Stimulated activated CD4-positive, alpha-beta T cell treated with anti-CD3 and anti-CD28 coated beads, Interleukin-15, amount 100 ng/mL, for 48 hours (primary cell): ENCODE measurements at places on chromosomes 1 and 21.

DNA sequence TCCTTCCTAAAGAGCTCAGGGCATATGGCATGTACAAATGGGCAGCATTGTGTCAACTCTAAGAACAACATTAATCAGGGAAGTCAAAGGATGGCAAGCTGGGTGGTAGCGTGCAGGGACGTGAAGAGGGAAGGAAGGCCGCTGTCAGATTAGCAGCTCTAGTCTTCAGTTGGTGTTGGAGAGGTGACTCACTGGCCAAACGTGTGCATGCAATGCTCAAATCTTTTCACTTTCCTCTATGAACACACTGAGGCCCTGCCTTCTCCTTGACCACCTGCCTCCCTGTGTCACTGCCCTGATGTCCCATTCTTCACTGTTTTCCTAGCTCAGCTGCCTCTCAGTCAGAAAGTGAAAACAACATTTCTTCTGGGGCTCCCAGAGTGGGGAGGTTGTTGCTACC lies 5.9 kb upstream of the PIGR start:
- DNase-seq: no peak

DNA sequence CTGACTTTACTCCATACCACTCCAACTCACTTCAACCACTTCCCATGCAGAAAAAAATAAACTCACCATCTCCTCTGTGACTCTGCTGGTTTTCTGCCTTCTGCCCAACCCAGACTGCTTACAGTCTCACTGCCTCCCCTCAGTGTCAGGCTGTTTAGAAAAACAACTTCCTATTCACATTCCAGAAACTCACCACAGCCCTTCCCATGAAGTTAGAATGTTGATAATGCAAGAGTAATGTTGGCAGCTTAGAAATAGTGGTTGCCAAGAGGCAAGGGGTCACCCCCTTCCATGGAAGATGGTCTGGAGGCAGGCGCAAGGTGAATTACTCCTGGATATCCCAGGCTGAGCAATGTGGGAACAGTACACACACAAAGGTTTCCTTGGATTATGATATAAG lies at the start of gene SELP:
Gene SELP (minus strand): TSS at position 119 of the 400 bp plus-strand sequence. CDS start 50 bp downstream, at position 69.
- no peak for DNase-seq

GRCh38 chr1:72109916-72110315 lies 172.4 kb downstream of the NEGR1 start:
- no peak for DNase-seq

- no peak for DNase-seq
These were observed 240.3 kb downstream of the RYR2 start for GRCh38 chr1:237282208-237282783.

GRCh38 chr1:38038861-38039260 lies 7.7 kb downstream of the POU3F1 start:
- DNase-seq: no peak

DNA sequence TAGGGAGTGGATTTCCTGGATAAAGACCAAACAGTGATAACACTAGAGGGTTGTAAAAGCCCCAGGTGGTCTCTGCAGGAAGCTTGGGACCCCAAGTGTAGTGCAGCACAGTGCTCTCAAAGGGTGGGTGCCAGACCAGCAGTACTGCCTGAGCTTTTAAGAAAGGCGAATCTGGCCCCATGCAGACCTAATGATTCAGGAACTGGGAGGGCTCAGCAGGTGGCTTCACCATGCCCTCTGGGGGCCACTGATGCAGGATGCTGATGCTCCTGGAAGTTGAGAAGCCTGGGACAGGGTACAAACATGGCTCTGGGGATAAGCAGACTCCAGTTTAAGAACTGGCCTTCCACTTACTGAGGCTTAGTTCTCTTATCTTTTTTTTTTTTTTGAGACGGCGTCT lies 29.1 kb upstream of the NEK2 start:
- DNase-seq: no peak

DNA sequence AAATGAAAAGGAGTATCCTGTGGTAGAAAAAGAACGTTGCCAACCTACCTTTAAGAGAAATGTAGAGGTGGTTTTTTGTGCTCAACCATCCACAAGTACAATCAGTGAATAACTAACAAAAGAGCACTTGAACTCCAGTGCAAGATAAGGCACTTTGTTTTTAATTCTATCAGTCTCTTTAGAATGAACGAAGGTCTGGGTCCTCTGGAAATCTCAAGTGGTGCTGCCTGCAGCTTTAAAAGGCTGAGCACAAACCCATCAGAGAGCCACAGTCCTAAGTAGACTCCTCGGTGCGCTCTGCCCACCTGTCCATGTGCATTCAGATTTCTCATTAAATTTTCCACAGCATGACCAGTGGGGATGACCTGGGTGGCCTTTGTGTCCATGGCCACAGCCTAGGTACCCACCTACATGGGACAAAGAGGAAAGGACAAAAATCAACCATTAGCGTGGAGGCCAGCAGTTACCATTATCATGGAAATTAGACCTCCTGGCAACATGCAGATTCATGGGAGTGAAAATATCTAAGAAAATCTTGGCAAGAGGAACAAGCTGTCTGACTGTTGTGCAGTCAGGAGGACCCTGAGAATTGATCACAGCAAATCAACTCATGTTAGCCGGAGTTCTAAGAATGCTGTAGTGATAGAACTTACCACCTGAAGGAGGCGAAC lies 9.4 kb downstream of the TRIM45 start:
- DNase-seq: no peak

GRCh38 chr1:163029901-163030300 lies 39.3 kb upstream of the RGS4 start:
- no peak for DNase-seq

DNA sequence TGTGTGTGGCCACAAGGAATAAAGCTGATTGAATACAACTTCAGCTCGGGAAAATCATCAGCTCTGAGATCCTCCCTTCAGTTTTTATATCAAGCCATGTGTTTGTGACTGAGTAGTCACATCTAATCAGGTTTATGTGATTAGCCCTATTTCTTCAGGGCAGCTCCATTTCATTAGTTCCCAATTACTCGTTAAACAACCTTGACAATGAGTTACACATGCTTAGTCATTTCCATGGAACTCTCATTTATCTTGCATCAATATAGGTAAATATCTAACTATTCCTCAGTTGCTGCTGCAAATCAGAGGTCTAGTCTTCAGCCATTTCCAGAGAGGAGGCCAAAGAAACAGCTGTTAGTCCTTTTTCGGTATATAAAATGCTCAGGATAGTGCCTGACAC lies 16.3 kb downstream of the CRB1 start:
- DNase-seq: no peak

DNA sequence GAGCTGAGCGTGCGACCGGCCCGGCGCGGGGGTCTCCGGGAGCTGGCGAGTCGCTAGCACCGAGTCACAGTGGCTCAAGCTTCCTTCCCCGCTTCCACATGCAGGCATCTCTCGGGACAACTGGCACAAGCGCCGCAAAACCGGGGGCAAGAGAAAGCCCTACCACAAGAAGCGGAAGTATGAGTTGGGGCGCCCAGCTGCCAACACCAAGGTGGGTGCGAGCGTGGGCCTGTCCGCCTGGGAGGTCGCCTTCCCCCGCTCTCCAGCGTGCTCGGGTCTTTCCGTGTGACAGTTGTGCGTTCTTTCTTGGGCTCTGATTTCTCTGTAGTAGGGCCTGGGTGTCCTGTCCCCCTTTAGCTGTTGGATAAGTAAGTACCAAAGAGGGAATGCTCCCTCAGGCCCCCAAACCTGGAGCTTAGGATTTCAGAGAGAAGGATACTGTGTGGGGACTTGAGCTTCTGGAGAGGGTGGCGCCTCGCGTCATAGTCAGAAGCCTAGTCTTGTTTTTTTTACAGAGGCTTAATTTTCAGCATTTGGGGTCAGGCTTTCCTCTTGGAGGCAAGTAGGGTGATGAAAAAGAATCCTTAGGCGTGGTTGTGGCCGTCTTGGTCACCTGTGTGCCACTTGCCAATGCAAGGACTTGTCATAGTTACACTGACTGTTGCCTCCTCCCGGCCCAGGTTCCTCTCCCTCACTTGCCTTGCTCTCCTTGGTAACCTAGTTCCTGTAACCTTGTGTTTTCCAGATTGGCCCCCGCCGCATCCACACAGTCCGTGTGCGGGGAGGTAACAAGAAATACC lies 790 bp downstream of the RPS8 start:
- no peak for DNase-seq

DNA sequence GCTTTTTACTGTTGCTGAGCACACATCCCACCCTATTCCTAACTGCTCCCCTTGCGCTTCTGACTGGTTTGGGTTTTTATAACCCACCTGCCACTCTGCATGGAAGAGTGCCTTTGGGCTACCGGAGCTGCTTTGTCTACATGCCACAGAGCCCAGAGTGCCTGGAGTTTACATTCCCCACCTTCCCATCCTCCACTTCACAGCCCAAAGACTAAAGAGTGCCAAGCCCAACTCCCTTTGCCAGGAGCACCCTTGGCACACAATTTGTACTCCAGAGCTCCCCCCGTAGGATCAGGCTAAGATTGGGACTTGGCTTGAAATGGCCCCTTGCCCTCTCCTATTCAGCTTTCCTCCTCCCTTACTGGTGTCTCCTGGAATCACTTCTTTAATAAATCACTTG lies 63.3 kb downstream of the LHX9 start:
- DNase-seq: no peak

GRCh38 chr1:235411489-235412486 lies 44.6 kb downstream of the TBCE start:
- DNase-seq: no peak

GRCh38 chr1:17540255-17541001 lies 930 bp downstream of the ARHGEF10L start:
- DNase-seq: no peak

DNA sequence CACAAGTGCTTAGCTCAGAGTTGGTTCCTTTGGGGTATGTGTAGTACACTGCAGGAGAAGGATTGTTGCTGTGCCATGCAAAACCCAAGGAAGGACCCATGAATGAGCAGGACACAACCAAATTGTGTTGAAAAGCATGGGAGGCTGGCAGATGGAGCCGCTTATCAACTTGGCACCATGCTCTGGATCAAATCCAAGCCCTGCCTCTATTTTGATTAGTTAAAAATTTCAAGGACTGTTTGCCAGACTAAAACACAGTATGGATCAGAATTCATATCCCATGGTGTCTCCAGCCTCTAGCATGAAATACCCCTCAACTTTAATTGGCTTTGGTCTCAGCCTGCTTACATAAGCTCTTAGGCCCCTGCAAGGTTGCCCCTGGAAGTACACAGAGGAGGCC lies 27.8 kb downstream of the CCDC185 start:
- DNase-seq: no peak

DNA sequence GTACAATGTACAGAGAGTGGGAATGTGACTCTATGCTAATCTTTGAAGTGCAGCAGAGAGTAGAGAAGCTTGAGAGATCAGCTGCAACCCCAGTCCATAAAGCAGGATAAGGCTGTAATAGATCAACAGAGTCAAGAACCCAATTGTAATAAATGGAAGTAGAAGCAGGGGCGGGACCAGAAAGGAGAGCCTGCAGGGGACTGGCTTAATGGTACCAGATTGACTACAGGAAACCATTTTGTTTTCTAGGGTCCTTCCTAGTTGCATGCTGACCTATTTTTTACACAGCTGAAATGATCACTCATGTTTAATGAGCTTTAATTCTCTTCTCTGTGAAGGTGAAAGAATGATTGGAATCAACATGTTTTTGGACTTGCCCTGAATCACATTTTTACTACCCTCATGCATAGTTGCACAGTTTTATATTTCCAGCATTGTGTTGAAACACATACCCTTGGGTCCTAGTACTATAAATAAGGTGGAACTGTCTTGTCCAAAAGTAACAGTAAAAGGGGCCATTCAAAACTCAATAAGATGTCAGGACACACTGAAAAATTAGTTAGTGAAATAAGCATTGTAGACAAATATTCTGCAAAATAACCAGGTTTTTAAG lies 69.8 kb downstream of the GPR88 start:
- DNase-seq: no peak

GRCh38 chr1:48048064-48048463 lies 50.9 kb upstream of the TRABD2B start:
- DNase-seq: no peak

DNA sequence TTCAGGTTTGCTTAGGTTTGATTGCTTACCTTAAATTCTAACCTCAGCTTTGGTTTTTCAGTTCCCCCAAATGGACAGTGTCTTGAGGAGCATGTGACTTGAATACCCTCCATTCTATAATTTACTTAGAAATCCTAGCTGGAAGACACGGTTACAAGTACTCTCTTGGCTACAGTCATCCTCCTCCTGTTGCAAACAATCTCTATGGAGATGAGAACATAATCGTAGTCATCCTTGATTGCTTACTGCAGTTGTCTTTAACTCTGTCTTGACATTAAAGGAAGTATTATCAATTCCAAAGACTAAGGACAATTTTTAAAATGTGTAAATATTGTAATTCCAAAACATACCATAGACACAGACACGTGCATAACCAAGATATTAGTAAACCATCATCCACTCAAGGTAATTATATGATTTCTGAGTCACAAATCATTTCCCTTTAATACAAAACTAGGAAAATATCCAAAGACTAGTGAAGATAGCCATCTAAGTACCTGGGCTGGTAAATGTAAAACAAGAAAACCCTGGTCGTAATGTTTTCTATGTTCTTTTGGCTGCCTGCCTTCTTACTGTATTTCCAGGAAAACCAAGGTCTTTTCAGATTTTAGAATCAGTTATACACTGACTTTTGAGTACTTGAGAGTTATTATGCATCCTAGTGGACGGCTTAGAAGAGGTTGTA lies 149.9 kb downstream of the CHRM3 start:
- no peak for DNase-seq

DNA sequence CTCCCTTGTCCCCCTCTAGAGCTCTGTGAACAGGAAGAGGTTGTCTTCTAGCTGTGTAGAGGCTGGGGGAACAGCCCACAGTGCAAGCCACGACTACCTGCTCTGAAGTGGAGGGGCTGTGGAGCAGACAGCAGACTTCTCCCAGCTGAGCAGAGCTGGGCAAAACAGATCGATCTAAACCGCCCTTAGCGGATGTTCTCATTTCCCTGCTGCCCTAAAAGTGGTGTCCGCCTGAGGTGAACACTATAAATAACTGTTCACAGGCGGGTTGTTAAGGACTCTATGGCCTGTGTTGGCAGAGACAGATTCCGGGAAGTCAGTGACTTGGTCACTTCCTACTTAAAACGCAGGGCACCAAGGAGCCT lies 203.2 kb downstream of the RHOU start:
- no peak for DNase-seq

- no peak for DNase-seq
These were observed 50.9 kb upstream of the USP1 start for GRCh38 chr1:62385923-62386322.
